ENCODE measurements at places on chromosomes 16 and 17.

GRCh38 chr16:70705056-70705455, 19.2 kb upstream of the MTSS2 start:
- DNase-seq, result no peak

DNA sequence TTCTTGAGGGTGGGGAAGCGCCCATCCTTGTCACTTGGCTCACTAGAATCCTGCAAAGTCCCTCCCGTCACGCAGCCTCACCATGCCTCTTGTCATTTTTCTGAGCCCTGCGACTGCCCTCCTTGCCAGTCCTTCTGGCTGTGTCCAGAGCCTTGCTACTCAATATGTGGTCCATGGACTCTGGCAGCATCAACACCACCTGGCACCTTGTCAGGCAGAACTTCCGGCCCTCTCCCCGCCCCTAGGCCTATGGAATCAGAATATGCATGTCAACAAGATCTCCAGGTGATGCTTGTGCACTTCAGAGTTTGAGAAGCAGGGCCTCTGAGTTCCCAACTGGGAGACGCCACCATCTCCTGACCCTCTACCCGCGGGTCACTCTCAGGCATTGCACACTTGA, 12.1 kb downstream of the PIMREG start:
- DNase-seq, result no peak

GRCh38 chr17:40922239-40922638, 15.2 kb downstream of the KRT23 start:
- DNase-seq, result no peak

DNA sequence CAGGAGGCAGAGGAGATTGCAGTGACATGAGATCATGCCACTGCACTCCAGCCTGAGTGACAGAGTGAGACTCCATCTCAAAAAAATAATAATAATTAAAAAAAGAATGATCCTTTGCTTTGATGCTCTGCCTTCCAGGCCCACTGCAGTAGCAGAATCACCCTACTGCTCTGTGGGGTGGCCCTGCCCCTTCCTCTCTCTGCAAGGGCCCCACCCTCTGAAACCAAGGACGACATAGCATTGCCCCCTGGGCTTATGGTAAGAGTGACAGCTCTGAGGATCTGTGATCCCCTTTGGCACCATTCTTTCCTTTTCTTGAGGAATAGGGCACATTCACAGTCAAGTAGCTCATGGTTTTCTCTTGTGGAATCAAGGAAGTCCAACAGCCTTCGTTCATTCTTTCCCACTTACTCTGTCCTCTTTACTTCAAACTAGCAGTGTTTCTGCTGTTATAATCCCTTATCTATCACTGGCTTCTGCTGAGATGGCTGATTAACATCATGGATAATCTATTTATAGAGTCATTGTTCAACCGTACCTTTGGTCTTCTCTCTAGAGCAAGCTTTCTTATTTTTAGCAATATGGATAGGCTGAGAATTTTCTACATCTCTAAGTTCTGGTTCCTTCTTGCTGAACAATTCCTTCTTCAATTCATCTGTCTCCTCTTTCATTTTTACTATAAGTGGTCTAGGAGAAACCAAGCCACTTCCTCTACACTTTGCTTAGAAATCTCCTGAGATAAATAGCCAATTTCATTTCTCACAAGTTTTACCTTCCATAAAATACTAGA, 14.1 kb downstream of the RAD51C start:
- no peak for DNase-seq

DNA sequence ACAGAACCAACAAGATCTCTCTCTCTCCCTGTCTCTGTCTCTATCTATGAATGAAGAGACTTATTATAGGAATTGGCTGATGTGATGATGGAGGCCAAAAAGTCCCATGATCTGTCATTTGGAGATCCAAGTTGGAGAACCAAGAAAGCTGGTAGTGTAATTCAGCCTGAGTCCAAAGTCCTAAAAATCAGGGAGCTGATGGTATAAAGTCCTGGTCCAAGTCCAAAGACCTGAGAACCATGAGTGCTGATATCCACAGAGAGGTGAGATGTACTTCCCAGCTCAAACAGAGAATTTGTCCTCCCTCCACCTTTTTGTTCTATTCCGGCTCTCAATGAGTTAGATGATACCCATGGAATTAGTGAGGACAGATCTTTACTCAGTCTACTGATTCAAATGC, 15.4 kb upstream of the TMIGD1 start:
- DNase-seq, result no peak

GRCh38 chr17:81591971-81592370, 39.8 kb upstream of the FAAP100 start:
- DNase-seq, result no peak

DNA sequence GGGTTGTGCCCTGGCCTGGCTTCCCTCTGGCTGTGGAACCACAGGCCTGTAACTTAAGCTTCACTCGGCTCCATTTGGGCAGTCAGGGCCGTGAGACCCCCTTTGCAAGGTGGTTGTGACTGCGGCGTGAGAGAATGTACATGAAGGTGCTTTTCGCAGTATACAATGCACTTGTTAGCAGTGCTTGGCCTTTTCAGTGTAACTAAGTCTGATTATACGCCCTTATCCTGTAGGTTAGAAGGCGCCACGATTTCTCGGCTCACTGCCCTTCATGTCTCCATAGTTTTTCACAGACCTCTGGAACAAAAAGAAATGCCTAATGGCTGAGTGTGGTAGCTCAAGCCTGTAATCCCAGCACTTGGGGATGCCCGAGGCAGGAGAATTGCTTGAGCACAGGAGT, 13.3 kb downstream of the SAP30BP start:
- no peak for DNase-seq

DNA sequence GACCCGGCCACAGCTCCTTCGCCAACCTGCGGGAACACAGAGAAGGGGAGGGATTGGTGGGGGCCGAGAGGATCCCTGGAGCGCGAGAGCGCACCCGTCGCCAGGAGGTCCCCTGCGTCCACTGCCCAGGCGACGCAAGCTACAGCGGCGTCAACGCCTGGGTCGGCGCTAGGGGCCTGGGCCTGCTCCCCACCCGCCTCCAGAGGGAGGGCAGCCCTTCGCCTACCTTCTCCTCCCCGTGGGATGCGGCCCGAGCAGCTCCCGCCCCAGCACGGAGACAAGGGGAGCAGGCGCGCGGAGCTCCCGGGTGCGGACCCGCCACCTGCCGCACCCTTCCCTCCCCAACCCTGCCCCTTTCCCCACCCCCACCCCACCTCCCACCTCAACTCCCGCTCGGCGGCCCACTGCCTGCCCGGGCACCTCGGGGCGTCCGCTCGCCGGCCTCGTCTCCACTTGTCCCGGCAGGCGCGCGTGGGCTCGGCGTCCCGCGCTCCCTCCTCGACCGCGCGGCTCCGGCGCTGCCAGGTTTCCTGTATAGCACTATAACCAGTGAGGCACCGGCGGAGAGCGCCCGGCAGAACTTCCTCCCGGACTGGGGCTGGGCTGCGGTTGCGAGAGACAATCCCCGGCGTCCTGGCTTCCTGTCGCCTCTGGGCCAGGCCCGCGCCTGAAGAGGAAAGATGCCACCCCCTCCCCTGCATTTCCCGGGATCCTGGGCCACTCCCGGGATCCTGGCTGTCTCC, 119.1 kb upstream of the SMURF2 start:
- no peak for DNase-seq

GRCh38 chr17:5919089-5919488, 151.1 kb upstream of the WSCD1 start:
- DNase-seq, result no peak

- DNase-seq, result no peak
These were observed 3.9 kb upstream of the MRPS23 start for GRCh38 chr17:57853695-57854094.

DNA sequence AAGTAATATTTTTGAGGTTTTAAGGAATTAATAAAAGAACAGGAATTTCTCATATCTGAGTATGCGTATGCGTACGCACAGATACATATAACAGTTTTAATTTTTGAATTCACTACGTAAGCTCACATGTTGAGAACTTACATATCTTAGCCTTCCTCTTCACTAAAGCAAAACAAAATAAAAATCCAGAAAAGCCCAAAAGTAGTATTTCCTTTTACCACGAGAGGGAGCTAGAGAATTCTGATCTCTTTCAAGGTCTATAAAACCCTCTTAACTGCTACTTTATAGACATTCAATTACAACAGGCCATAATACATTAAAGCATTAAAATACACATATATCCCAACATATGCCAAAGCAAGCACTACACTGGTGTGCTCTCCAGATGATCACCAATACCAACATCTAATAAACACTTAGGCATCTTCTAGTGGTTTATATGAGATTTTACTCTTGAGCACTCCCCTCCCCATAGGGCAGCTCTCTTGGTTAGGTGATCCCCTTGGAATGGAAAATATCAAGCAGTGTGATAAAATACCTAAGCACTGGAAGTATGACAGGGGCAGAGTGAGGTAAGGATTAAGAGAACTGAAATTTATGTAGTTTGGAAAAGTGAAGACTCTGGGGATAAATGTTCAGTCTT, 94.0 kb downstream of the SKAP1 start:
- no peak for DNase-seq

DNA sequence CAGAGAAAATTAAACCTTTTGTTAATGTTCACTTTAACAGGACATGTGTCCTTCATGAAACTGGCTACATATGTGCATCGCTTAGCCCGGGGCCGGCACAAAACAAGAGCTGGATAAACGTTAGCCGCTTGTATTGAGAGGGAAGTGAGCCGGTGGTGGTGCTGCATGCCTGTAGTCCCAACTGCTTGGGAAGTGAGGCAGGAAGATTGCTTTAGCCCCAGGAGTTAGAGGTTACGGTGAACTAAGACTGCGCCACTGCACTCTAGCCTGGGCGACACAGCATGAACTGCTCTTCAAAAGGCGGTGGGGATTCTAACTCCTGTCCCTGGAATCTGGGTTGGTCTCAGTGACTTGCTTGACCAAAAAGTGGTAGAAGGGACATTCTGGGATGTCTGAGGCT, 15.0 kb upstream of the SPHK1 start:
- DNase-seq, result no peak
